ENCODE measurements at places on chromosomes 4 and X.

DNA sequence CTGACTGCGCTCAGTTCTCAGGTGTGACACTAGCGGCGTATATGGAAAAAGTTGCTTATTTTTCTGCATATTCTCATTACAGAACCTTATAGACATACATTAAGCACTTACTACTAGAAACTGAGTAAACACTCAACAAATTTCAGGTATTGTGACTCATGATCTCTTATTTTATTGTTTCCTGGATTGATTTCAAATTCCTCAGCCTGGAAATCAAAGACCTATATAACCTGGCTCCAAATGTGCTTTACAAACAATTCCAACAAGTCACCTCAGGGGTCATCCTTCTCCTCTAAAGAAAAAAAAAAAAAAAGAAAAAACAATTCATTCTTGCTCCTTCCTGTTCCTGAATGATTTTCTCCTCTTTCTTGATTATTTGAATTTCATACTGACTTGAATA lies 152.3 kb downstream of the ADAM29 start:
- H3K4me3 ChIP-seq, result no peak overlapping the region
- no peak overlapping the region for H3K27ac ChIP-seq
- H3K4me1 ChIP-seq, result no peaks in the 10 kb centered on the region
- no peaks in the 10 kb centered on the region for H3K27me3 ChIP-seq
- no peak for ATAC-seq

DNA sequence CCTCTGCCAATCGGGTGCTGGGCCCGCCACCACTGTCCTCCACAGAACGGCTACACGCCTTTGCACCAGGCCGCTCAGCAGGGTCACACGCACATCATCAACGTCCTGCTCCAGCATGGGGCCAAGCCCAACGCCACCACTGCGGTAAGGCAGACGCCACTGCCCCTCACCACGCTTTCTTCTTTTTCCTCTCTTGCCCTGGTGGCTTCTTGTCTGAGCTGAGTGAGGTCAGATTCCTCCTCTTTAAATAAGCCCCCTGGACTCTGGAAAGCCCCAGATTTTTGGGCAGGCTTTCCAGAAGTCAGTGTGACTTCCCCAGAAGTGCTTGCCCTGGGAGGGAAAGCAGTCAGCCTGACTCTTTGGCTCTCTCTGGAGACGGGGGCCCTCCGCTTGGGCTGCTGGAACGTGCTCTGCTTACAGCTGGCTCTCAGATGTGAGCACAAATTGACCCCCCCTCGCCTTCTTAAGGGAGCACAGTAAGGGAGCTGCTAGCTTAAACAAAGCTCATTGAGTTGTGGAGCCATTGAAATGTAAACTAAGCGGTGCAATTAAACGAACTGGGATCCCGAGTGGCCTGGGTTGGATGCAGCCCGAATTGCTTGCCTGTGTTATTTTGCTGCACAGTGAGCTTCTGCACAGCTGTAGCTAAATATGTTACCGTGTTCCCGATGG lies 243.1 kb downstream of the ANK2 start:
- ATAC-seq, result no peak
- H3K4me1 ChIP-seq, result no peaks in the 10 kb centered on the region
- H3K36me3 ChIP-seq, result no peaks in the 10 kb centered on the region
- H3K27me3 ChIP-seq, result peaks cover 11% of the 10 kb centered on the region

DNA sequence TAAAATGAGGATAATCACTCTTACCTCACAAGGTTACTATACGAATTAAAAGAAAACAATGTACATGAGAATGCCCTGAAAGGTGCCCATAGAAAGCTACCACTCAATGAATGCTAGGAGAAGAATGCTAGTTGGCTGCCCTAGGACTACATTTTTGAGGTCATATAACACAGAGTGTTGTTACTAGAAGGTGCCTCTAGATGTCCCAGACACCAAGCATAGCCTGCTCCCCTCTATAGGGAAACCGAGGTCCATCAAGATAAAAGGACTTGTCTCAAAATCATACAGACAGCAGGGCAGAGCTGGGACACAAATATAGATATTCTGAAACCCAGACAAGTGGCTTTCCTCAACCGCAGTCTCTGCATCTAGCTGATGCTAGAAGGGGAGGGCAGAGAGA lies 147.0 kb upstream of the ARHGEF9 start:
- no peak overlapping the region for H3K4me3 ChIP-seq
- no peaks in the 10 kb centered on the region for H3K27me3 ChIP-seq
- H3K4me1 ChIP-seq, result no peaks in the 10 kb centered on the region
- no peak overlapping the region for H3K27ac ChIP-seq
- no peaks in the 10 kb centered on the region for H3K36me3 ChIP-seq

DNA sequence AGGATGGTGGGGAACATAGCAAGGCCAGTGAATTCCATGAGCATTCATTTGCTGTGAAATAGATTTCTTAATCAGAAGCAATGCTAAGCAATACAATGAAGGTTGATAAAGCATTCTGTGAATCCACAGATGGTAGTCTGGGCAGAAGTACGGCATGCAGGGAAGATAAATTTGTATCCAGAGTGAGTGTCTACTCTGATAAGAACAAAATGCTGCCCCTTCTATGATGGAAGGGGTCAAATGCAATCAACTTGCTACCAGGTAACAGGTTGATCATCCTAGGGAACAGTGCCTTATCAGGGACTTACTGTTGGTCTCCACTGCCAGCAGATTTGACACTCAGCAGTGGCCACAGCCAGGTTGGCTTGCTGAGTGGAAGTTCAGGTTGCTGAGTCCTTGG lies 189.4 kb downstream of the MAB21L2 start:
- peaks cover 19% of the 10 kb centered on the region for H3K4me1 ChIP-seq
- no peak overlapping the region for H3K4me3 ChIP-seq
- no peaks in the 10 kb centered on the region for H3K27me3 ChIP-seq
- ATAC-seq, result no peak

DNA sequence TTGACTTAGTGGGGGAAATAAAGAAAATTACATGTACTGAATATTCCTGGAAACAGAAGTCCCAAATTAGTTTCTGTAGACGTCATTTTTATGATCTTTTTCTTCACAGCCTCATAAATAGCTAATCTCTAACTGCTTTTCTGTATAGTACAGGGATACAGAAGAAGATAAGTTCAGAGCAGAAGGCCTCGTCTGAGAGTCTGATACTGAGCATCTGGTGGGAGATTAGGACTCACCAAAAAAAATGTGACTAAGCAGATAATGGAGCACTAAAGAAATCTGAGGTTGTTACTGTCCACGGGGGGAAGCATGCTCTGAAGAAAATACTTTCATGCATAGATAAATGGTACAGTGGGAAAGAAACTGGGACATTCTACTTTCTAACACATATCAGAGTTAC lies 115.3 kb upstream of the TRPC5 start:
- no peaks in the 10 kb centered on the region for H3K27me3 ChIP-seq
- H3K4me1 ChIP-seq, result no peaks in the 10 kb centered on the region
- no peaks in the 10 kb centered on the region for H3K36me3 ChIP-seq
- H3K4me3 ChIP-seq, result no peak overlapping the region
- H3K27ac ChIP-seq, result no peak overlapping the region
- no peak for ATAC-seq

DNA sequence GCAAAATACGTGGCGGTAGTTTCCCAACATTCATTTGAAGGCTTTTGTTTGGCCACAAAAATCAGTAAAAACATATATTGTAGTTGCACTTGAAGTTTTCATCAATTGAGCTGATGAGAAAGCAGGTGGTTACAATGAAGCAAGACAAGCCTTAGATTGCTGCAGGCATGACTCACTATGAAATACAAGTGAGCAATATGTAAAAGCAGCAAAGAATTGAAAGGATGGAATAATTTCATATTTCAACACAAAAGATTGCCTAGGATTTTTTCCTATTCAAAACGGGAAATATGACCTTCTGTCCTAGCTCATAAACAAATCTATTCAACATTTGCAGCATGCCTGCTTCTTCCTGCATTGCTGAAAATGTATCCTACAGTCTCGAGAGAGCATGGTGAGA lies 190.9 kb upstream of the BANK1 start:
- no peaks in the 10 kb centered on the region for H3K27me3 ChIP-seq
- H3K36me3 ChIP-seq, result no peaks in the 10 kb centered on the region
- ATAC-seq, result peak; percentile 50
- H3K4me1 ChIP-seq, result peaks cover 3% of the 10 kb centered on the region
- no peak overlapping the region for H3K4me3 ChIP-seq

GRCh38 chr4:156954587-156954986 lies 17.0 kb downstream of the PDGFC start:
- H3K27ac ChIP-seq, result no peak overlapping the region
- H3K27me3 ChIP-seq, result no peaks in the 10 kb centered on the region
- H3K4me3 ChIP-seq, result no peak overlapping the region
- no peaks in the 10 kb centered on the region for H3K4me1 ChIP-seq
- no peak for ATAC-seq
- no peaks in the 10 kb centered on the region for H3K36me3 ChIP-seq

- no peaks in the 10 kb centered on the region for H3K36me3 ChIP-seq
- H3K4me1 ChIP-seq, result peaks cover 7% of the 10 kb centered on the region
- H3K27me3 ChIP-seq, result no peaks in the 10 kb centered on the region
- H3K4me3 ChIP-seq, result peak overlapping the region; percentile 96
- ATAC-seq, result no peak
- no peak overlapping the region for H3K27ac ChIP-seq
These were observed 1.1 kb downstream of the CDKL2 start for GRCh38 chr4:75629239-75629638.

GRCh38 chrX:84248226-84248625 lies 60.2 kb upstream of the RPS6KA6 start:
- H3K4me3 ChIP-seq, result no peak overlapping the region
- no peaks in the 10 kb centered on the region for H3K27me3 ChIP-seq
- H3K4me1 ChIP-seq, result no peaks in the 10 kb centered on the region
- no peaks in the 10 kb centered on the region for H3K36me3 ChIP-seq
- no peak overlapping the region for H3K27ac ChIP-seq

DNA sequence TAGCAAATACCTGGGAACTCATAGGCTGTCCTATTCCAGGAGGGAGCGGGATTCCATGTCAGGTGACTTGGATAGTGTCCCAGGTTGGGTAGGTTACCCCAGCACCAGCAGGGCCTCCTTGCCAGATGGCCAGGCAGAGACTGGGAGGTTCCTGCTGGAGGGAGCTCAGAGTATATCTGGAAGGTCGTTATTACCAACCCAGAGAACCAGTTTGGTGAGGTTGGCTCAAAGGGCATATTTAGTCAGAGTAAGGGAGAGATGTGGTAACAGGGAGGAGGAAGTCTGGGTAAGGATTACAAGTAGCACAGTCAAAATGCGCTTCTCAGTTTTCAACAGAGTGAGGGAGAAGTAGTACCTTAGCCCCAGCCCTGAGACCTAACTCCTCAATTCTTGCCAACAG lies 53.3 kb upstream of the LNX1 start:
- ATAC-seq, result no peak
- no peak overlapping the region for H3K27ac ChIP-seq

- no peaks in the 10 kb centered on the region for H3K4me1 ChIP-seq
- H3K27ac ChIP-seq, result no peak overlapping the region
- H3K27me3 ChIP-seq, result peaks cover 3% of the 10 kb centered on the region
- no peaks in the 10 kb centered on the region for H3K36me3 ChIP-seq
- no peak overlapping the region for H3K4me3 ChIP-seq
- ATAC-seq, result no peak
These were observed 33.7 kb downstream of the STK32B start for GRCh38 chr4:5084911-5085475.

DNA sequence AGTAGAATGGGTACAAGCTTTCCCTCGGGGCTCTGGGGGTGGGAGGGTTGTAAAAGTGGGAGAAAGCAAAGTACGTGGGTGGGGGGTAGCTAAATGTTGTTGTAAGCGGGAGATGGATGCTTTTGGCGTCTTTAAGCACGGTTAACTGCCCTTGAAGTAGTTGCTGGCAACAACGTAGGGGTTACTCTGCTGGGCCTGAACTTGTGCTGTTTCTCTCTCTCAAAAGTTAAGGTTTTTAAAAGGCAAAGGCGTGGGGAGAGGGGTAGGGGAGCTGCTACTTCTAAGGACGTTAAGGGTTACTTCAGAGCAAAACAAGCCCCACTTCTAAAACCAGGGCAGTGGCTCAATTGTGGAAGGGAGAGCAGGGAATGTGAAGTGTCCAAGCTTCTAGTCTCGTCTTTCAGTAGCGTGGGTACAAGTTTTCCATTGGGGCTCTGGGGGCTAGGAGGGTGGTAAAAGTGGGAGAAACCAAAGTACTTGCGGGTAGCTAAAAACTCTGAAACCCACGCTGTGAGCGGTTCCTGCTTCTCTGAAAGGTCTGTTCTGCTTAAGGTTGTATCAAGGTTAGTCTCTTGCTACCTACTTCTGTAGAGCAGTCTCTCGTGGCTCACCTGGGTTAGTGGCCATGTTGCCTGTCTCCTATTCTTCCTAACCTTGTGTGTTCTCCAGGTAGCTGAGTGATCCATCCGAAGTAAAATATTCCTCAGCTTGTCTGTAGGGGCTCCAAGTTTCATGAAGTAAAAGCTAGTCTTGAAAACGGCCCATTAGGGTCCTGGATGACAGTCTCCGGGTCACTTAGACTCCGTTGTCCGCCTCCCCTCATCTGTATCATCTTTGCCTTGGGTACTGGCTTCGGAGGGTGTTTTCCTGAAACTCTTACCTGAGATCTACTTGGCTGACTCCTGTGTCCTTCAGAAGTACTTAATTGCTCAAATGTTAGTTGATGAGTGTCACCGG lies 1.7 kb upstream of the WDR1 start:
- peak overlapping the region; percentile 98 for H3K4me3 ChIP-seq
- peak overlapping the region; percentile 100 for H3K27ac ChIP-seq
- H3K27me3 ChIP-seq, result no peaks in the 10 kb centered on the region
- peaks cover 45% of the 10 kb centered on the region for H3K36me3 ChIP-seq

- peaks cover 39% of the 10 kb centered on the region for H3K27me3 ChIP-seq
- H3K4me3 ChIP-seq, result no peak overlapping the region
- no peaks in the 10 kb centered on the region for H3K4me1 ChIP-seq
- ATAC-seq, result no peak
- no peaks in the 10 kb centered on the region for H3K36me3 ChIP-seq
These were observed 10.8 kb upstream of the SFRP2 start for GRCh38 chr4:153799694-153800074.

- H3K36me3 ChIP-seq, result no peaks in the 10 kb centered on the region
- no peaks in the 10 kb centered on the region for H3K27me3 ChIP-seq
- no peak overlapping the region for H3K4me3 ChIP-seq
- no peaks in the 10 kb centered on the region for H3K4me1 ChIP-seq
These were observed 86.8 kb downstream of the FAM53A start for GRCh38 chr4:1597021-1597931.

Data from activated T-helper 17 cell treated with anti-CD3 and anti-CD28 coated beads, Interleukin-2, amount 50 U/mL, for 72 hours (primary cell).